ENCODE measurements at places on chromosomes 16 and 17.

- no peak for DNase-seq
Observed at GRCh38 chr16:50428116-50428515, 59.3 kb upstream of the BRD7 start.

DNA sequence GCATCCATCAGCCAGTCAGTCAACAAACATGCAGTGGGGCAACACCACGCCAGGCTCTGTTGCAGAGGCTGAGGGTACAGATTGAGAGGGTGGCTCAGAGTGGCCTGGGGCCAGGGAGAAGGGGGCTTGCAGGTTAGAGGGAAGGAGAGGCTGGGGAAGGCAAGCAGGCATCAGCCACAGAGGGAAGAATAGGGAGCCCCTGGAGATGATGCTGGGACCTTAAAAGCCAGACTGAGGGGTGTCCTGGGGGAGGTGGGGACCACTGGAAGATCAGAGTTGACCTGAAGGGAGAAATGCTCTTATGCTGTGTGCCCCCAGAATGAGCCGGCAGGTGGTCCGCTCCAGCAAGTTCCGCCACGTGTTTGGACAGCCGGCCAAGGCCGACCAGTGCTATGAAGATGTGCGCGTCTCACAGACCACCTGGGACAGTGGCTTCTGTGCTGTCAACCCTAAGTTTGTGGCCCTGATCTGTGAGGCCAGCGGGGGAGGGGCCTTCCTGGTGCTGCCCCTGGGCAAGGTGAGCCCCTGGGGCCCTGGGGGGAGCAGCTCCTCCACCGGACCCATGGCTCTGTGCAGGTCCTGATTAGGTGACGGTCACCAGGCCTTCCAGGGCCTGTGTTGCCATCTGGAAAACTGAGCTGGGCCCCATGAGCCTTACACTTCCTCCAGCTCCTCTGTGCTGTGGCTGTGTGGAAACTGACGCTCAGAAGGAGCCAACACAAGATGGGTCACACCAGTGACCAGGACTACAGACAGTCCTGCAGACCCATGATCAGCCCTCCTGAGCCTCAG lies 1.7 kb downstream of the CORO1A start:
- no peak for DNase-seq

GRCh38 chr17:34254651-34255380 lies at the start of gene CCL2:
Gene CCL2, plus strand, starts transcription at chr17:34255285. Its CDS starts 65 bp downstream, at chr17:34255350.
- no peak for DNase-seq

DNA sequence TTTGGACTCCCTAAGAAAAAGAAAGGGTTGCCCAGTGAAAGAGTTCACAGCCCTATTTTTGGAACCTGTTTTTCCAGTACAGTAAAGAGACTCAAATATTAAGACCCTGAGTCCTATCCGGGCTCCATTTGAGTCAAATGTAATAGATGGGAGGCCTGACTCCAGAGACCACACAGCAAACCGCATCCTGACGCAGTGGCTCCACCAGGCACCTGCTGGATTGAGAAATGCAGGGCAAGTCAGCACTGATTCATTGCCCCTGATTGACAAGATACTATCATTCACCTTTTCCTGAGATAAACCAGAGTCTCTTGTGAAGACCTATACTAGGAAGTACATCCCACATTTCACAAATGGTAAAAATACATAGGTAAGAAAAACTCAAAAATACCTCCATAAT lies 715.7 kb upstream of the SOX9 start:
- DNase-seq: no peak

- no peak for DNase-seq
Observed at GRCh38 chr16:11205065-11205699, 50.8 kb downstream of the SOCS1 start.

- no peak for DNase-seq
Observed at GRCh38 chr16:27431773-27432532, 30.0 kb downstream of the IL21R start.

DNA sequence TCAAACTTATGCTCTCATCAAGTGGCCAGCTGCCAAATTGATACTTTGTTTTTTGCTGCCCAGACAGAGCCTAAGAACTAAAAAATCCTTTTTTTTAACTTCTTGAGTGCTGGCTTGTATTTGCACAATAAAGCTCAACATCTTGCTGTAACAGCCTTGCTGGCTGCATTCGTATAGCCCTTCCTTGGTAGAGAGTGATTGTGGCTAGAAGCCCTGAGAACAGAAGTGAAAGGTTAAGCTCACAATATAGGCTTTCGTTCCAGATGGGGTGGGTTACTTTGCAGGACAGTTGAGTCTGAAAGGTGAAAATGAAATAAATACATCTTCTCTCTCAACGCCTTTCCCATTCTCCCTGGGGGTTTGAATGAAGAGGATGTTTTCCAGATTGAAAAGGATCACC lies 278.8 kb downstream of the HS3ST3B1 start:
- DNase-seq: no peak

DNA sequence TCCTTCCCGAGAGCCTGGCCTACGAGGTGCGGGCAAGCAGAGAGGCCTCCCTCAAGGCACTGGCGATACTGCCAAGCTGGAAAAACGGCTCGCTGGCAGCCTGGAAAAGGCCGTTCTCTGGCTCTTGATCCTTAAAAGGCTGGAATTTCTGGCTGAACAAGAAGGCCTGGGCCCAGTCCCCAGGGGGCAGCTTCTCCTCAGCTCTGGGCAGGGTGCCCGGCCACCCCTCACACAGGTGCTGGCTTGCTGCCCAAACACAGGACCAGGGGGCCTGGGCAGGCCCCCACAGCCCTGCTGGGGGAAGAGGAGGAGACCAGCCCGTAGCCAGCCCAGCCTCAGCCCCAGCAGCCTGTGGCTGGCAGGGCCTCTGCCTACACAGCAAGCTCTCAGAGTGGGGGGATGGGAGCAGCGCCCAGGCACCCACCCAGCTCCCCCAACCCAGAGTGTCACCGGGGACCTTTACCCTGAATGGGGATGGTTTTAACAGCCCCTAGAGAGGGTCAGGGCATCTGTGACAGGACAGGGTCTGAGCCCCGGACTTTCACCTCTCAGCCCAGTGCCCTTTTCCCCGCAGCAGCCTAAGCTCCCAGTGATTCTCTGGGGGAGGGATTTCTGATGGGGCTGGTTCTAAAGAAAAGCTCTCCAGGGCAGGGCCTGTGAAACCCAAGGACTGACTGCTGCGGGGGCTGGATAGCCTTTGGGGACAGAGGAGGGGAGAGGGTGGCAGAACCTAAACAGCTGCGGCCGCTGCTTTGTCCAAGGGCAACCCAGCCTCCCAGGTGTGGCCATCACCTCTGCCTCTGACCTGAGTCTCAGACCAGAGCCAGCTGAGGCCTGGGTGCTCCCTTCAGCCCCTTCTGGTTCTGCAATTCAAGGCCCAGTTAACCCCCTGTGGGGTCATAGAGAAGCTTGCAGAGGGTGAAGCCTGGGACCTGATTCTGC lies 38.6 kb upstream of the TOB1 start:
- DNase-seq: no peak

GRCh38 chr16:4938683-4939030 lies 1.7 kb upstream of the PPL start:
- DNase-seq: no peak

- DNase-seq: no peak
Observed at GRCh38 chr16:65521633-65522328, 399.9 kb upstream of the CDH11 start.

DNA sequence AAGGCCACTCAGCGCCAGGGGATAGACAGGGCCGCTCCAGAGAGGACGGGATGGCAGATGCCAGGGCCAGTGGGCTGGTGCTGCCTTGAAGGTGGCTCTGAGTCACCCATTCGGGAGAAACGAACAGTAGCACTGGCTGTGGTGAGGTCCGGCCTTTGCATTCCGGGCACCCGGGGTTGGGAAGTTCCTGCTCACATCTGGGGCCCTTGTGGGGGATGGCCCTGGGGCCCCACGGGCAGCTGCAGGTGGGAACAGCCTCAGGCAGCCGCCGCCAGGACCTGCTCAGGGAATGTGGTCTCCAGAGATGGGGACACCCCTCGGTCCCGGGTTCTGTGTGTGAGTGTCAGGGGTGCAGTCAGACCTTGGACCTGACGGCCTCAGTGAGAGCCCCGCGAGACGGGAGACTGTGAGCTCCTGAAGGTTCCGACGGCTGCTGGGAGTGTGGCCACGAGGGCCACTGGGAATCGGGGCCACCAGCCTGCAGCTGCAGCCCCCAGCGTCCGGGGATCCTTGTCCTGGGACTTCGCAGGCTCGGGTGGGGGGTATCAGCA lies 1.4 kb downstream of the CBFA2T3 start:
- DNase-seq: no peak

DNA sequence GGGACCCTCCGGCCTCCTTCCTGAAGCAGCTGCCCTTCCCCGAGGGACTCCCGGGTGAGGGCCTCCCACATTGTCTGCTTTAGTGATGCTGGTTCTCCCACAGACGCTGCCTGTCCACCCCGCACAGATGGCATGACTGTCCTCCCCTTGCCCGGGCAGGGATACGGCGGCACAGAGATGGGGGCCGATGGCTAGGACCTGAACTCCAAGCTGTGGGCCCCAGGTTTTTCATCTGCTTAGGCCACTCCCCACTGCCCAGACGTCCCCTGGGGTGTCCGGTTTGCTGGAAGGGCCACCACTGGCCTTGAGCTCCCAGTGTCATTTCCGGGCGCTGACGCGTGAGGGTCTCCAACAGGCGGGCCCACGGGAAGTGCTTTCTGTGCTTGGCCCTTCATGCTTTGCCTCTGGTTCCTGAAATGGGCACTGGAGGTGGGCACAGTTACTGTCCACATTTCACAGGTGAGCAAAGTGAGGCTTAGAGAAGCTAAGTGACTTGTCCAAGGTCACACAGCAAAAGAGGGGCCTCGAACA lies 87.4 kb upstream of the CBX4 start:
- no peak for DNase-seq

DNA sequence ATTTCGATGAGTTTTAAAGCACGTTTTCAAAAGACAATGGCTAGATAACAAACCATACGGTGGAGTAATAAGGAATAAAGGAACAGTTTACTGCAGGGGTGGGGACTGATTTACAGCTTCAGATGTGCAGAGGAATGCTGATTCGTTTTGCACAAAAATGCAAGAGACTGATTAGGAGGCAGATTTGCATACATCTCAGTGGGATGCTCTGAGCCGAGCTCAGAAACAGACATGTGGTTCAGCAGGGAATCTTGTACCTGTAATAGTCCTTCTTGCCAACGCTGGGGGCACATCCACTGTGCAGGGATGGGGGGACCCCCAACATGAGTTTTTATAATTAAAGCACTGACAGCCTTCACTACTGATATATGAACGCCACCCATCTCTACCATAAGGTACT lies 308.0 kb downstream of the GRIN2A start:
- no peak for DNase-seq

- no peak for DNase-seq
Observed at GRCh38 chr17:1255041-1255440, 15.2 kb upstream of the BHLHA9 start.
